HFFc6 (cell line): ENCODE measurements at places on chromosomes 7 and 10. TPM values are rescaled to one million over a fixed set of nuclear protein-coding genes. Genes with fewer than 3 reads are reported as not detected.

DNA sequence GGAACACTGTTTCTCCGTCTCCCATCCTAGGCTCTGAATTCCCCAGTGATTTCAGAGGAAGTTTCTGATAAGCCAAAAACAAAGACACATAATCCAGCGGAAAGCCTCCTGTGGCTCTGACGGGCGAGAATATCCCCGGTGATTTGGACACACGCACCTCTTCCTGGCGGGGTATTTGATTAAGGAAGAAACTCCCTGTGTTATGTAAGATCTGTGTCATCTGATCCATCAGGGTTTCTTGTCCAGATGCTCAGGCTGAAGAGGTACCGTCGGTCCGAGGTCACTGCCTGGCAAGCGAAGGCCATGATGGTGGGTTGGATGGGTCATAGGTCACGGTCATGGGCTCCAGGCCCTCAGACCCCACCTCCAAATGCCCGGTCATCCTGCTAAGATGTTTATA lies 39.6 kb upstream of the DNAJB6 start:
- no peak for DNase-seq

- DNase-seq: no peak
Observed at GRCh38 chr7:96547371-96547811, 162.3 kb downstream of the SEM1 start.

TMEM176A gene
- not detected in 3 replicates for total RNA-seq

CREB5 gene
- 0.61 to 0.84 TPM (median 0.78 TPM) in 3 replicates for total RNA-seq
